ENCODE measurements at places on chromosomes 13 and 19. TPM values are rescaled to one million over a fixed set of nuclear protein-coding genes. Genes with fewer than 3 reads are reported as not detected.

The ZNF154 gene
- total RNA-seq, result 2.1 TPM

The KLF1 gene
- total RNA-seq, result 0.46 TPM

The PTGER1 gene
- total RNA-seq, result 0.20 TPM

The GFY gene
- total RNA-seq, result not detected

The PLPPR2 gene
- total RNA-seq, result 4.4 TPM

The ZNF43 gene
- 37.7 TPM for total RNA-seq

The COX7A1 gene
- total RNA-seq, result not detected

The IGFL2 gene
- not detected for total RNA-seq

The SGTA gene
- 48.7 TPM for total RNA-seq

The DIAPH3 gene
- total RNA-seq, result 36.8 TPM

The IPO5 gene
- total RNA-seq, result 256 TPM

The ZNF493 gene
- total RNA-seq, result 16.1 TPM

The PRTN3 gene
- not detected for total RNA-seq

The KIR2DL4 gene
- 0.25 TPM for total RNA-seq

The MCF2L gene
- total RNA-seq, result 14.2 TPM

The NCR1 gene
- total RNA-seq, result 0.61 TPM

The FCGBP gene
- 4.6 TPM for total RNA-seq

The APOC4 gene
- total RNA-seq, result not detected

The HSPB6 gene
- total RNA-seq, result 0.32 TPM

The AZU1 gene
- not detected for total RNA-seq

The ZNF865 gene
- 13.7 TPM for total RNA-seq
